Fibroblast of lung (primary cell): ENCODE measurements at places on chromosomes 4 and X.

DNA sequence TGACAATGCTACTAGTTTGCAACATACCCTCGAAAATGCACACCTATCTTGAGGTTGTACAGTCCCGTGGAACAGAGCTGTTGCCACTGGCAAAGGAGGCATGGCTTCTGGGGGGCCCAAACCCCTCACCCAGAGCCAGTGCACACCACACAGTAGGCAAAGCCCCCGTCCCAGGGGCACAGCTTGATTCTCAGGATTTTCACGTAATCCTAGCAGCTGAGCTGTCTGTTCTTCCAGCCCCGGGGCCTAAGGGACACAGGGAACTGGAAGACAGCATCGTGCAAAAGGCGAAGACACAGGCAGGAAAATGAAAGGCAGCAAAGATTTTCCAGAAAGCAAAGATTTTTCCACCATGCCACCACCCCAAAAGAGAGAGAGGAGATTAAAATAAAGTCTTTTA is 77.2 kb downstream of the JAKMIP1 start:
- DNase-seq = no peak

GRCh38 chr4:53592122-53592521 is 836 bp upstream of the LNX1 start:
- peak; percentile 50 for DNase-seq

DNA sequence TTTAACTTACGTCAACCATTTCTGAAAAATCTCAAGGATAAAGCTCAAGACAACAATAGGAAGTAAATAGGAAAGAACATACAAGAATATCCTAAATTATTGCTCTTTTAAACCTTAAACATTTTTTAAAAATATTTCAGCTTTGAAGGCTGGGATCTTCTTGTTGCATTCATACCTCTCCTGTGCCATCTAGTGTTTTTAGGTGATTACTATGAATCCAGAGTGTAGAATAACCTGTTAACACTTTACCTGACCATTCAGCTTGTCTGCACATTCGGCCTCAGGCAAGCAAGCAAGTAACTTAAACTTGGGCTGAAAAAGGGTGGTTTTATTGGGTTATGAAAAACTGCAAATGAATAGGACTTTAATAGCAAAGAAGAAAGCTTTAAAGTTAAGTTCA is 507.8 kb upstream of the INTU start:
- DNase-seq = peak; percentile 23

GRCh38 chr4:28730304-28730703 is 1869.7 kb downstream of the STIM2 start:
- DNase-seq = no peak

DNA sequence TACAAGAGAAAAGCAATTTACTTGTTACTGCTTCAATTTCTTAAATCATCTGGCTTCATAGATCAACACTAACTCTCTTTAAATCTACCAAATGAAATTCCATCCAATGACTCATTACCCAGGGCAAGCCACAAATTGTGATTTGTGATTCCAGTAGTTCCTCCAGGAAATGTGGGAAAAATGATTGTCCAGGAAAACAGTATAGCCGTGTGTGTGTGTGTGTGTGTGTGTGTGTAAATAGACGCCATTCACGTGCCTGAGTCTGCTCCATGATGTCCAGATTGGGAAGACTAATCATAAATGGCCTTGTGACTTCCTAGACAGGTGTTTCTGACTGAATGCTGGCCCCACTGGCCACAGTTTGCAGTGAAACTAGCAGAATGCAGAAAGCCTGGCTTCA is 121.3 kb downstream of the HS6ST2 start:
- DNase-seq = peak; percentile 88

GRCh38 chr4:3708103-3708510 is 58.1 kb upstream of the ADRA2C start:
- DNase-seq = peak; percentile 3

- no peak for DNase-seq
These were observed 46.3 kb downstream of the ATP1B4 start for GRCh38 chrX:120408168-120408567.

GRCh38 chrX:110167952-110168451 is 149.9 kb downstream of the AMMECR1 start:
- DNase-seq = peak; percentile 53

DNA sequence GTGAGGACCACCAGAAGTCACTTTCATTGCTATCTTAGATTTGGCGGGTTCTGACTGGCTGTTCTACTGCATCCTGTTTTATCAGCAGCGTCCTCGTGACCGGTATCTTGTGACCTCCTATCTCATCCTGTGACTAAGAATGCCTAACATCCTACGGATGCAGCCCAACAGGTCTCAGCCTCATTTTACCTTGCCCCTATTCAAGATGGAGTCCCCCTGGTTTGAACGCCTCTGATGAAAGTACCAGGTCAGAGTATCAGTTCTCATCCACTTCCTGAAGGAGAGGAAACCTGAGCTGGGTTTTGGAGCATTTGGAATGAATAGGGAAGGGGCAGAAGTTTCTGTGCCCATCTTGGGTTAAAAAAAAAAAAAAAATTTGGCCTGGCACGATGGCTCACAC is 70.2 kb downstream of the SLC34A2 start:
- no peak for DNase-seq

- no peak for DNase-seq
These were observed 93.2 kb upstream of the IL15 start for GRCh38 chr4:141543176-141543575.

DNA sequence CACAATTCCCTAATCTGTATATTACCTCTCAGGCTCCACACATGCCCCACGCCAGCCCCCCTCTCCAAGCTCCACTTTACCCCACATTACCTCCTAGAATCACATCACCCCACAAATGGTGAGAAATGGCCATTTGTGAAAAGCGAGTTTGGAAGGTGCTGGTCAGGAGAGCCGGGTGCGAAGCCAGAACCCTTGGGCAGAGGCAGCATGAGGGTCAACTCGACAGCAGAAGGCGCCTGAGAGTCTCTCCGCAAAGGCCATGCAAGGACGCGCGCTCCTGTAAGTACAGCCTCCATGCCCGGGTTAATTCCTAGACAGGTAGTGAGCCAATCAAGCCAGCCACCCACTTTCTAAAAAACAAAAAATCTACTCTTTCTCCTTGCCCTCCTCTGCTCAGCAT is 42.4 kb downstream of the RHOXF2 start:
- no peak for DNase-seq

DNA sequence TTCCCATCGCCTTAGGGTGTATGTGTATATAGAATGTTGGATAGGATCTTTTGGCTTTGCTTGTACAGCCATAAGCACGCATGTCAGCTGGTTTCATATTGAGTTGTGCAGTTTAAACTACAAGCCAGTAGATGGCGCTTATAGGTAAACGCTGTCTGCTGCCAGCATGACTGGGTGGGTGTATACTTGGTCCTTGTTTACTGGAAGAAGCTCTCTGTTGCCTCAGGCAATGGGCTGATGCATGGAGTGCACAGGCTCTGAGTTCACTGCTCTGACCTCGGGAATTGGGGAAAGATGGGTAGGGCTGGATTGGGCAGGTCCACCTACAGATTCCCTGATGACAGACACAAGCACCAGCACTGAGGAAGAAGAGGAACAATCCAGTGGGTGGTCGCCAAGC is 831.5 kb downstream of the STIM2 start:
- peak; percentile 33 for DNase-seq

DNA sequence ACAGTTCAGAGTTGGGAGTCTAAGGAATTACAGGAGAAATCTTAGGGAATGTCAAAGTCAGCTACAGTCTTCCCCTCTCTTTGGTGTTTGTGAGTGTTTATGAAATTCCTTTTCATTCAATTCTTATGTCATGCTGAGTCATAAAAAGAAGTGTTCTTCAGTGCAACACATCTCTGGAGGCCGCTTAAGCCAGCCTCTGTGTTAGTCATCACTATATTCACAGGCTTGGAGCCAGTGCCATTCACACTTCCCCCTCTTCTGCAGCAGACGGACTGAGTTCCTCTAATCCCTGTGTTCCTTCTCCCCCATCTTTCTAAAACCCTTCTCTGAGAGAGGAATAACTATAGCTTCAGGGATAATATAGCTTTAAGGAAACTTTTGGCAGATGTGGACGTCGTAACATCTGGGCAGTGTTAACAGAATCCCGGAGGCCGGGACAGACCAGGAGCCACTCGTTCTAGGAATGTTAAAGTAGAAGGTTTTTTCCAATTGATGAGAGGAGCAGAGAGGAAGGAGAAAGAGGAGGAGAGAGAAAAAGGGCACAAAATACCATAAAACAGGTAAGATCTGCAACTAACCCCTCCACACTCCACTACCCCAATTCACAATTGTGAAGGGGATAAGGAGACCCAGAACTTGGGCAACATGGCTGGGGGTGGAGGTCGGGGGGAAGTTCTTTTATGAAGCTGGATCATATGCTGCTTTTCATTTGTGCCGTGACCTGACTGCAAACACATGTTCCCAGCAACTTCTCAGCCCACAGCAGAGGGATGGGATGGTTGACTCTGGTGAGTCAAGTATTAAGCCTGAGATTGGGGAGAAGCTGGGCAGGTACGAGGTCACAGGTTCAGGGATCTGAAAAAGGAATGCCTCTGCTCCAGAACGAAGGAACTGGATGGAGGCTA is at the start of gene SRPX2:
TSS of gene SRPX2 (plus strand) at position 244 of the 905 bp plus-strand sequence. CDS start 2,124 bp downstream, outside the sequence.
- DNase-seq = peak; percentile 90

- DNase-seq = no peak
These were observed 275.7 kb upstream of the RASGEF1B start for GRCh38 chr4:81747242-81747930.

GRCh38 chrX:13506574-13506973 is 62.8 kb upstream of the EGFL6 start:
- DNase-seq = peak; percentile 37

GRCh38 chr4:115201042-115201330 is 87.6 kb upstream of the NDST4 start:
- no peak for DNase-seq

DNA sequence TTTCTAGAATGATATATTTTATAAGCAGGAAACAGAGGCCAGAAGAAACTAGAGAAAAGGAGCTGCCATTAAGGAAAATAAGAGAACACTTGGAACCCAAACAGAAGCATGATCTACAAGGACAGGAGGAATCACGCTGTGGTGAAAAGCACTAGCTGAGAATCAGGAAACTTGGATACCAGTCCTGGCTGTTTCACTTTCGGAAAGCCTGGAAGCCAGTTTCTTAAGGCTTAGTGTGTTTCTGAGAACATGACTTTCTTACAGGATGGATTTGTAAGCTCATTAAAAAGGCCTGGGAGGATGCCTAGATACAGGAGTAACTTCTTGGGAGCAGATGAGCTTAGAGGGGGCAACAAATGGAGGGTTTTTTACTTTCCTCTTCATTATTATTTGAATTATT is 36.9 kb downstream of the TLL1 start:
- no peak for DNase-seq

DNA sequence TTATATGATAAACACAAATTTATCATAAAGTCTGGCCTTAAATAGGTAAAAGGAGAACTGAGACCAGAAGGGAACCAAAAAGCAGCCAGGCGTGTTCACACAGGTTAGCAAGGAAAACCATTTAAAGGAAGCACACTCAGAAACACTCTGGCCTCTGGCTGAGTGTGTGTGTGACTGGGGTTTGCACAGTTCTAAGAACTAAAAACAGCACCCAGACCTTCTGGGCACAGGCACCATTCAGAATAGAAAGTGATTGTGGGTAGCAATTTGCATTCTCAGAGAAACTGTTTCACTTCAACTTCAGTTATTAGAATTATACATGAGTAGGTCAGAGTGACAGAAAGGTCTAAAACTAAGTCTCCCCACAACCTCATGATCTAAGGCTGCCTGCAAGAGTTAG is 10.0 kb downstream of the GPR82 start:
- DNase-seq = no peak

- DNase-seq = no peak
These were observed 576.0 kb upstream of the PABPC4L start for GRCh38 chr4:134777606-134778005.

GRCh38 chr4:39051492-39051891 is 10.5 kb upstream of the KLHL5 start:
- DNase-seq = no peak

DNA sequence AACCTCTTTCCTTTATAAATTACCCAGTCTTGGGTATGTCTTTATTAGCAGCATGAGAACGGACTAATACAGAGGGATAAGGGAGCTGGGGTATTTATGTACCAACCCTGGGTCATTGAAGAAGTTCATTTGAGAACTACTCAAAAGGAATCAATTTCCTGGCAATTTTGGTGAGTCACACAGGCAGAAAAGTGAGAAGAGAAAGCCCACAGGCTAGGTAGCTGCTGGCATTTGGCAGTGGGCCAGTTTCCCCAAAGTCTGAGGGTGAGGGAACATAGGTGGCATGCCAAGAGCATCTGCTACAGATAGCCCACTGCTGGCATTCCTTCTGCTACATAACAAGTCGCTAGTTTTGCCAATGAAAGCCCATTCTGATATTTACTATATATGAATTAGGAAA is 411.2 kb downstream of the MID1IP1 start:
- no peak for DNase-seq

GRCh38 chrX:122269243-122269781 is 914.8 kb upstream of the GRIA3 start:
- DNase-seq = no peak

DNA sequence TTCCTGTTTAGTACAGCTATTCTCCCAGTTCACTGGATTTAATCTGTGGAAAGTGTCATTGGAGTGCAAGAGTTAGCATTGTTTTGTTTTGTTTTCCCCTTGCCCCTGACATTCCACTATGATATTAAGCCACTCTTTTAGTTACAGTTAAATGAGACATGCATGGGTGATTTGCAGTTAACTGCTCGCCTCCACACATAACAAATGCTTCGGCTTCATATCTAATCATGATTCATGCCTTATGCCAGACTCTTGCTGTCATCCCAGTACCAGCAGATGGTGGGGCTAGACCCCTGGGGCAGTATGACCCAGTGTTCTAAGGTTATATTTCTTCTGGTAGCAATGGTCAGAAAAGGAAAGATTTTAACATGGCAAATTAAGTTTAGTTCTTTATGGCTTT is 80.1 kb downstream of the RAP1GDS1 start:
- peak; percentile 81 for DNase-seq

GRCh38 chrX:109190542-109190941 is 291.3 kb downstream of the GUCY2F start:
- no peak for DNase-seq

DNA sequence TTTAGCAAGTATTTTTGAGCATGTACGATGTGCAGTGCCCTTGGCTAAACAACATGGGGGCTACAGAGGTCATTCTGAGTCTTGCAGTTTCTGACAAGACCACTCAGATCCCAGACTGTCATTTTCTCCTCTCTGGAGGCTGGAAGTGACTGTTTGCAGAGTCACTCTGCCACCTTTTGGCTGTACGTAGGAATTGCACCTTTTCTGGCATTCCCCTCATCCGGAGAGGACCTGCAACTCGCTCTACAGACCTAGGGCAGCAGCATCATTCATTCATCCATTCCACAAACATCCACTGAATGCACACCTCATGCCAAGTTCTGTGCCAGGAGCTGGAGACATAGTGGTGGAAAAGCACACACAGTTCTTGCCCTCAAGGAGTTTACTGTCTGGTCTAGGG is 160.4 kb upstream of the GPR101 start:
- no peak for DNase-seq

- no peak for DNase-seq
These were observed 18.0 kb downstream of the STAP1 start for GRCh38 chr4:67576538-67576937.

DNA sequence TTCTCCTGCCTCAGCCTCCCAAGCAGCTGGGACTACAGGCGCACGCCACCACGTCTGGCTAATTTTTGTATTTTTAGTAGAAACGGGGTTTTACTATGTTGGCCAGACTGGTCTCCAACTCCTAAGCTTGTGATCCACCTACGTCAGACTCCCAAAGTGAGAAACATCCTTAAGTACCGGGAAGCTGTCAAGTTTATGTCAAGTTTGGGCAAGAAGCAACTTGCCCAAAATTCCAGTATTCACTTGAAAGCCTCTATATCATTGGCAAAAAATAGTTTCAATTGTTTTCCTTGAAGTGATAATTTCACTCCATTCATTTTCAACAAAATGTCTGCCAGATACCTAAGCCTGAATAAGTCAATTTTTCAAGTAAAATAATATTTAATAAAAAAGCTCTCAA is 370.0 kb downstream of the FBXO8 start:
- DNase-seq = no peak
